Stimulated activated naive CD4-positive, alpha-beta T cell treated with Interleukin-2 at 50 U/mL for 16 hours (primary cell): ENCODE measurements at places on chromosomes 1 and 21.

GRCh38 chr1:89257041-89257440 lies 15.6 kb downstream of the GBP5 start:
- DNase-seq = no peak

DNA sequence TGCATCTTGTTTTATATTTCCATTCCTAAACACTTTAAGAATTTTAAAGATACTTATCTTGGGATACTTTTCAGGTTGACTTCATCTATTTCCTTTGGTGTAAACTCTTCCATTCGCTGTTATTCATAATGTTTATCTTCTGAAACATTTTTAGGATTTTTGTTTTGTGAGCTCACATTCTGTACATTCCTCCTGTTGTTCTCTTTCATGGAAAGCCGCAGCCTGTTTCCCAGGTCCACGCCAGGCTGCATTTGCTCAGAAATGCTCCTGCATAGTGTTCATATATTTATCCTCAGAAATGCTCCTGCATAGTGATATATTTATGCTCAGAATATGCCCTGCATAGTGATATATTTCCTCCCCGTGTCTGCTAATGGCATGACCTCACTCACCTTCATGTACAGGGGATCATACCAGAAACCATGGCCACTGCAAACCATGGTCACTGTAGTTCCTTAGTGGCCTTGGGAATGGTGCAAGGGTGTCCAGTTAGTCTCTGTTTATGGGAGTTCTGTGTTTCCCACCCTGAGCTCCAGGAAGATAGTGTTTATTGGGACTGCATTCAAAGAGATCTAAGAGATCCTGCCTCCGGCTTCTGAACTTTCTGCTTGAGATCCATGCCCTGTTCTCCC lies 153.9 kb upstream of the GREM2 start:
- no peak for DNase-seq

- no peak for DNase-seq
Observed at GRCh38 chr21:33162436-33162951, 67.2 kb upstream of the IFNAR2 start.

DNA sequence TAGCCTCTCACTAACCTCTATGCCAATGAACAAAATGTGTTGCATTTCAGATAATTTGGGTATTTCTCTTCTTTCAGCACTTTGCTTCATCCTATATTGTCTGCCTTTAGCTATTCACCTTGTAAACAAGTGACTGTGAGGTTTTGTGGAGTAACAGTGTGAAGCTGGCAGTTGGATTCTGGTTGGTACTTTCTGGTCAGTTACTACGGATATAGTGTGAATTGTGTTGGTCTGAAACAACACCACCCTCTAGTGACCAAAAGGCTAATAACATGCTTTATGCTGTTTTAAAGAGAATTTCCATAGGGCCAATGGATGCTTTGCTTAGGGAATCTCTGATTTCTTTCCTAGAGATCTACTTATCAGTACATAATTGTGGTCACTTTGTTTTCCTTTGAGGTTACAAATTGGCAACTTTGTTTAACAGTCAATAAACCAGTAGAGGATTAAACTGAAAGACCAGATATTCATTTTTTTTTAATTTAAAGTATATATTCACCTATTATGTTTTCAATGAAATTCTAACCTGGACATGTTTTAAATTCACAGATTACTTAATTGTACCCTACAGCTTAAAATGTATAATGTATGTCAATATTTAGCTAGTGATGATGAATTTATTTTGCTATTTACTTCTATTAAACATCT lies 2.5 kb upstream of the PTGER3 start:
- DNase-seq = no peak

- no peak for DNase-seq
Observed at GRCh38 chr21:35920436-35920835, 139.9 kb downstream of the SETD4 start.

DNA sequence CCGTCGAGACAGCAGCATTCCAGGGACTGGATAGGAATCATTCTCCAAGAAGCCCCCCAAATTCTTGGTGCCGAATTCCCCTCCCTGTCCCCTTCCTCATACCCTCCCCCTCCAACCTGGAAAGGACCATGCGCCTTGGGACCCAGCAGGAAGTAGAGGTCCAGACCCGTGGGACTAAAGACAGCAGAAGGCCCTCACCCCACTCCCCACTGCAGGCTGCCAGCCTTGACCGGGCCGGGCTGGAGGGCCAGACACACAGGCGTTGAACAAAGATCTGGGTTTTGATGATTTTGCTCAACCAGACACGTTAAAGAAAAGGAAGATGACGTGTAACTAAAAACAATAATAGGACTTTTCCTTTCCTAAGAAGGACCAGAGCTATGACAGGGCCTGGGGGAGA lies 286.5 kb downstream of the NPHP4 start:
- DNase-seq = no peak

- DNase-seq = no peak
Observed at GRCh38 chr1:12543740-12544154, 74.3 kb downstream of the DHRS3 start.

DNA sequence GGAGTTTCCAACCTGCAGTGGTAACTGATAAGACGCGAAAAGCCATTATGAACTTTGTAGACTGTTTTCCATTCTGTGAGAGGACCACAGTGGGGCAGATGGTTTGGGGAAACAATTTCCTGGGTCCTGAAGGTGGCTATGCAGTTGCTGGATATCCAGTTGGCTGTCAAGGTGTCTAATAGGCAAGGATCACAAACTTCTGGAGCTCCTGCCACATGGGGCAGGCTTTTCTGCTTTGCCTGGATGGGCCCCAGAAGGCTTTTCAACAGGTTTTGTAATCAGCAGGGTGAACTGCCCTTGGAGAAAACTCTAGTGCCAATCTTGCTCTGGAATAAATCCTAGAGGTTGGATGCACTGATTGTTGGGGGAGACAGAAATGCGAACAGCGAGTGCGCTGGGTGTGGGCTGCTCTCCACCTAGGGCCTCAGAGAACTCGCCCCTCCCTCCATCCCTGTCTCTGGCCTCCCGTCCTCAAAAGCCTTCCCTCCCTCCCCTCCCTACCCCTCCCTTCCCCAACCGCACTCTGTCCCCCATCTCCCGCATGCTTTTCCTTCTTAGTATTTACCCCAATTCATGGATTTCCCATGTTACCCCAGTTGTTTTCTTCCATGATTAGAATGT lies 210.3 kb upstream of the USP24 start:
- DNase-seq = no peak

GRCh38 chr1:233641029-233641428 lies 27.1 kb downstream of the KCNK1 start:
- DNase-seq = no peak

- DNase-seq = no peak
Observed at GRCh38 chr1:91818713-91818975, 67.3 kb downstream of the TGFBR3 start.

DNA sequence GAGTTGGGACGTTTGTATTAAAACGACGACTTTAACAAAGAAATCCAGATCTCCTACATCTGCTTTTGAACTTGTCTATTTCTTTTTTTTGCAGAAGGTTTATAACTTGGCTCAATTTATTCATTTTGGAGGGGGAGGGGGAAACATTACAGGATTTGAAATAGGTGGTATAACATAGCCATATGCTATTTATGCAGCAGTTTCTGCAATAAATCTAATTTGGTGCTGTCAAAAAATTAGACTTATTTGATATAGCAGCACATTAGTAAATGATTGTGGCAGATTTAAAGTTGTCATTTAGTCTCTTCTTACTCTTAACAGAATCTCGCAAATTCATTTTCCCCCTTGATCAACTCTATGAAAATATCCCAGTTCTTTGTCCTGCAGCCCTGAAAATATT lies 138.2 kb downstream of the SDCCAG8 start:
- no peak for DNase-seq

DNA sequence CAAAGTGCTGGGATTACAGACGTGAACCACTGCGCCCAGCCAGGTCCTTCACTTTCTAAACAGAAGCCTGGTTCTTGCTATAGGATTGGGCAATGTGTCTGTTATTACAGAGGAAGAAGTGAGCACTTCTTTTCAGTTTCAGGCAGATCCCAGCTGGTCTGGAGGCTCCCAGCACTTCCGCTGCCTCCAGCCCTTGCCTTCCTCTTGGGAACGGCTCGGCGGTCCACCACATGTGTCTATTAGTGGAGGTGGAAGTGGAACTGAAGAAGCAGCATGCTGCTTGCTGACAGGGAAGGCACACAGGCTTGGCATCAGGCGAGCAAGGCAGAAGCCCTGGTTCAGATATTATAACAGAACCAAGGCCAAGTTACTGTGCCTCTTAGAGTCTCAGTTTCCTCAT lies 17.0 kb downstream of the MKNK1 start:
- DNase-seq = no peak

- DNase-seq = no peak
Observed at GRCh38 chr21:44426663-44427191, 28.6 kb upstream of the LRRC3 start.

- DNase-seq = peak; percentile 17
Observed at GRCh38 chr1:7705048-7705907, 65.8 kb upstream of the VAMP3 start.
